Smooth muscle cell of the brain vasculature (primary cell): ENCODE measurements at places on chromosomes 16 and 17.
A peak's percentile ranks its signal among the peaks of the same experiment; 100 is the strongest.

GRCh38 chr17:58417300-58418092, at the start of gene RNF43:
Gene RNF43, minus strand, starts transcription at chr17:58417534. Its CDS starts 1,957 bp downstream, at chr17:58415577.
- peak; percentile 40 for DNase-seq

DNA sequence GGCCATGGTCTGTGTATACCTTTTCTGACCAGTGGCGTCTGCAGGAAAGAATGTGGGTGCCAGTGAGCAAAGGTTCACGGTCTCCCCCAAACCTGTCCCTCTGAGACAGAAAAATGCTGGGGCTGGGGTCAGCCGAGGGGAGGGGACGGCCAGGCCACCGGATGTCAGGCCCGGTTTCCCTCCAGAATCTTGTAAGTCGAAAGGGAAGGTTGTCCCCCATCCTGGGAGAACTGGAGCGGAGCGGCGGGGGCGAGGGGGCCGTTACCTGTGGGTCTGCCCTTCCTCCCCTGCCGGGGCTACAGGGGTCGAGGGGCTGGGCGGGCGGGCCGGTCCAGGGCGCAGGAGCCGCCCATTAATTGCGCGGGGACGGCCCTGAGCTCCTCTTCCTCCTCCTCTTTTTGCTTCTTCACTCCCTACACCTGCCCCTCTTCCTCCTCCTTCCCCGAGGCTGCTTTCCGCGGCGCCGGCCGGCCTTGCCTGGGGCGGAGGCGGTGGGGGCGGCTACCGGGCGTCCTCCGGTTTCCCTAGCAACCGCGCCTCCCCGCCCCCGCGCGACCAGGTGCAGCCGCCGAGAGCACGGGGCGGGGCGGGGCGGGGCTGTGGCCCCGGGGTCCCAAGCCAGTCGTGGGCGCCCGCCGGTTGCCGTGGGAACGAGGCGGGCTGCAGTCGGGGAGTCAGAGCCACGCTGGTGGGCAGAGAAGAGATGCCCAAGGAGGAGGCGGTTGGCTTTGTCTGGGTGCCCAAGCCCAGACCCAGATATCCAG, at the start of gene MARCHF10:
Gene MARCHF10, minus strand, starts transcription at position 503 of the 764 bp plus-strand sequence. CDS start 6,579 bp downstream, outside the sequence.
- DNase-seq = no peak

DNA sequence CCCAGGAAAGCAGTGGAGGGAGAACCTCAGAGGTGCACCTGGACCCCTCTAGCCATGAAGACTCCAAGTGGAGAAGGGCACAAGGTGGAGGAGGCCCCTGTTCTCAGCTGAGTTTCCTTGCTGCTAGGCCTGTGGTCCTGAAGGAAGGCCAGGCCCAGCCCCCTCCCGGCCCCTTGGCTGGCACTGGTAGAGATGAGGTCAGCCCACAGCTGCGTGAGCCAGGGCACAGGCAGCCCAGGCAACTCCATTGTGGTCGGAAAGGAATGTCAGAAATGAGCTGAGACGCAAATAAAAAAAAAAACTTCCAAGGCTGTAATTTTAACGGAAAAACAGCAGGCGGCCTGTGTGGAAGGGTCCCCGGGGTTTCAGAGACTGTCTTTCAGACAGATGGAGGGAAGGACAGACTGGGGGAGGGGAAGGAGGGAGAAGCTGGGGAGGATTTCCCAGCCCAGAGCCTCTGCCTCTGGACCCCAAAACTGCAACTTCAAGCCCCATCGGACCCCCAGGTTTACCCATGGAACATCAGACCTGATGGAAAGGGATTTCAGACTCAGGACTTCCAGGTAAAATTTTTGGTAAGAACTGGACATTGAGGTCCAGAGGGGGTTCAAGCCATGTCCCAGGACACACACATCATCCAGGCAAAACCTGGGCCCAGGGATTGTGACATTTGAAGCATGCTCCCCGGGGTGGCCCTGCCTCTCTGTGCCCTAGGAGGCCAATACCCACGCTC, 25.6 kb upstream of the MRPS23 start:
- peak; percentile 94 for DNase-seq

GRCh38 chr16:28875134-28876018, 2.9 kb upstream of the ATP2A1 start:
- DNase-seq = no peak
